M059J (cell line): ENCODE measurements at places on chromosomes 16 and 17. TPM values are rescaled to one million over a fixed set of nuclear protein-coding genes. Genes with fewer than 3 reads are reported as not detected.

GRCh38 chr17:9702914-9703780, 57.8 kb downstream of the USP43 start:
- no peak for DNase-seq

DNA sequence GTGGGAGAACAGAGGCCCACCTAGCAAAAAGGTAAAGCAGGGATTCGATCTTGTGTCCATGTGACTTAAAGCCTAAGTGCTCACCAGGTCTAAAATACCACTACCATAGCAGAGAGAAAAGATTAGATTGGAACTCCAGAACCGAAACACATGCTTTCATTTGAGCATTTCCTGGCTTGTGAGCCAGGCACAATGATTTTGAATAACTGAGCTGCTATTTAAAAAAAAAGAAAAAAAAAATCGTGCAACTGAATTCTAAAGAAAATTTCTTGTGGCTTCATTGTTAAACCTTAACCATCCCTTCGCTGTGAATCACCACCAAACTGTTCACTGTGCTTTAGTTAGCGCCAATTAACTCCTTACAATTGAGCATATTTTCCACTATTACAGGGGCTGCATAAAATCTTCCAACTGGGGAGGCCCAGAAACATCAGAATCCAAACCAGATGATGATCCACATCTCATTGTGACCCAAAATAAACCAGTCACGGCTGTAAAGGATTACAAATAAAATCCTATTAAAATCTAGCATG, 366.4 kb upstream of the ERCC4 start:
- DNase-seq = no peak

GRCh38 chr17:39969375-39969774, 6.6 kb downstream of the GSDMA start:
- DNase-seq = no peak

- DNase-seq = peak; percentile 65
Measured at GRCh38 chr16:14958970-14959369, 15.9 kb upstream of the PDXDC1 start.

DNA sequence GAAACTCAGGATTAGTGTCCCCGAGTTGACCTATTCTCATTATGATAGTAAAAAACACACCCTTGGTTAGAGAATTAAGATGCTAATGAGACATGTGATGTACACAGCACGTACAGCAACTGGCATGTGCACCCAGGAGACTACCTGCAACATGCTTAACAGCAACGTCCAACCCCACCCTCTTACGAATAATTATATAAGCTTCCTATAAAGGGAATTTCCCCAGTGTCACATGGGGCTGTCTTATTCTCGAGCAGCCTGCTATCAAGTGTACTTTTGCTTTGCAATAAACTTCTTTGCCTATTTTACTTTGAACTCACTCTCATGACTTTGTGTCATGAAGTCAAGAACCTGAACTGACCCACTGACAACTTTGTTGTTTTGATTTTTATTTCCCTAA, 62.4 kb upstream of the PMFBP1 start:
- no peak for DNase-seq

GRCh38 chr16:53142823-53143568, 88.2 kb downstream of the CHD9 start:
- DNase-seq = no peak

SCARF1 gene
- 0.47 TPM in 1 of 2 replicates, not detected in the other for total RNA-seq

SCGB1C2 gene
- total RNA-seq = not detected in 2 replicates

CHAD gene
- not detected in 2 replicates for total RNA-seq

TMC8 gene
- not detected in 2 replicates for total RNA-seq
